ENCODE measurements at places on chromosomes 13 and 19.

DNA sequence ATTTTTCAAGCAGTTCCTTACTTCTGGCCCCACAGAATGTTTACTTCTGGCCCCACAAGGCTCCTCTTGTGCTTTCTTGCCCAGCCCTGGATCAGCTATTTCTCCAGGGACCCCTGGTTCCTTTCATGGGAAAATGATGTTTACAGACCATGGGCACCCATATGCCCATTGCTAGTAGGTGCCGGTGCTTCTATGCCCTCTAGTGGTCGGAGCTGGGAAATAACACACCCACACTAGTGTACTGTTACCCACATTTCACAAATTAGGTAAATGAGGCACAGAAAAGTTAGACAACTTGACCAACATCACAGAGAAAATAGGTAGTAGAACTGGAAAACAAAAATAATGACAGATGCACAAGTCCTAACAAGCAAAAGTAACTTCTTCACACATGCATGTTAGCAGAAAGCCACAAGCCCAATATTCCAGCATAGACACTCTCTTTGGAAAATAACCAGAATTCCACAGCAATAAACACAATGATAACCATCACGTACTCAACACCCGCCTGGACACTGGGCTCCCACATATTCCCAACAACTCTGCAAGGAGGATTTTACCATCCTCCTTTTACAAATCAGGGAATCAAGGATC lies 1.3 kb upstream of the CEACAM6 start:
- peak; percentile 85 for DNase-seq

DNA sequence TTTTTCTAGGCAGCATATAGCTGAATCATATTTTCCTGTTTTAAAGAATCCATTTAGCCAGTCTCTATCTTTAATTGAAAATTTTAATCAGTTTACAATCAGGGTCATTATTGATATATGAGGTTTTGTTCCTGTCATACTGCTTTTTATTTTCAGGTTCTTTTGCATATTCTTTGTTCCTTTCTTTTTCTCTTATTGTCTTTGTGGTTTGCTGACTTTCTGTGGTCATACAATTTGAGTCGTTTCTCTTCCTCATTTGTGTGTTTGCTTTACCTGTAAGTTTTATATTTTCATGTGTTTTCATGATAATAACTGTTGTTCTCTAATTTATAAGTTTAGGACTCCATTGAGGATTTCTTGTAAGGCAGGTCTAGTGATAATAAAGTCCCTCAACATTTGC lies 812.6 kb downstream of the DACH1 start:
- no peak for DNase-seq

- peak; percentile 85 for DNase-seq
Measured at GRCh38 chr13:71624653-71625600, 242.1 kb downstream of the DACH1 start.

DNA sequence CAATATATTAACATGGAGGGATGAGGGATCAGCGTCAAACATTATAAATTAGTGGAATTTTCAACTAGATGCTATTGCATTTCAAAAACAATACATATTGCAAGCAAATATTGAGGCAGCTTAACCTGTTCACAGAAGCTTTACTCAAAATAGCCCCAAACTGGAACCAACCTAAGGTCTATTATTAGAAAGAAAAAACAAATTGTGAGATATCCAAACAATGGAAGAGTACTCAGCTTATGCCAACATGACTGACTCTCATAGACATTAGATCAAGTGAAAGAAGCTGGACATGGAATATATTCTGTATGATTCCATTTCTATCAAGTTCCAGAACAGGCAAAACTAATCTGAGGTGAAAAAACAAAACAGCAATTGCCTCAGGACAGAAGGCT lies 27.6 kb upstream of the NEK3 start:
- DNase-seq: no peak

DNA sequence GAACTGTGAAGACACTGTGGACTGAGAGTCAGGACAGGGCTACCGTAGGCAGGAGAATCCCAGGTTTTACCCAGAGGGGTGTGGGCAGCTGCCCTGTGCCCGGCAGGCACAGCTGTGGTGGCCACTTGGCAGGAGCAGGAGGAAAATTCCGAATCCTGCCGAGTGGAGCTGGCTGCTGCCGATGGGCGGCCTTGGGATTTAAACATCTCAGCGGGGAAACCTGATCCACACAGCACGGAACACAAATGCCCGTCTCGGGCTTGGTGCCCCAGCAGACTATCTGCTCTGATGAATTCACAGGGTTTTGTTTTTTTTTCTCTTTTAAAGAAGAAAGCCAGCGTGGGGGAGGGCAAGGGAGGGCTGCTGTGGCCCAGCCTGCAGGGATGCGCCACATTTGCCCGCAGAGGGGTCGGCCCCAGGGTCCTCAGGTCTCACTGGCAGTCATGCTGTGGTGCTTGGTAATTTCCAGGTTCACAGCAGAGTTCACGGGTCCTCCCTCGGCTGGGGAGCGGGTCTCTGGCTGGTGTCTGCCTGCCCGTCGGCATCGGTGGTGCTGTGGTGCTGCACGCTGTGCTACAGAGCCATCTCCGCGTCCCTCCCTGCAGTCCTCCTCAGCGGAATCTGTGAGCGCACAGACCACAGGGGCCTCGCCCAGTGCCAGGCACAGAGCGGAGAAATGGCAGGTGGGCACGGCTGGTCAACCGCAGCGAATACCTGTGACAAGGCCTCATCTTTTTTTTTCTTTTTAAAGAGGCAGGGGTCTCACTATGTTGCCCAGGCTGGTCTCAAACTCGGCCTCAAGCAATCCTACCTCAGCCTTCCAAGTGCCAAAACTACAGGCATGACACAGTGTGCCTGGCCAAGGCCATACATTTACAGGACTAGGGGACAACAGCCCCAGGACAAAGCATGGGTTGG lies 28.1 kb downstream of the MPND start:
- DNase-seq: no peak

- DNase-seq: no peak
Measured at GRCh38 chr13:41813426-41813825, 147.5 kb downstream of the VWA8 start.

DNA sequence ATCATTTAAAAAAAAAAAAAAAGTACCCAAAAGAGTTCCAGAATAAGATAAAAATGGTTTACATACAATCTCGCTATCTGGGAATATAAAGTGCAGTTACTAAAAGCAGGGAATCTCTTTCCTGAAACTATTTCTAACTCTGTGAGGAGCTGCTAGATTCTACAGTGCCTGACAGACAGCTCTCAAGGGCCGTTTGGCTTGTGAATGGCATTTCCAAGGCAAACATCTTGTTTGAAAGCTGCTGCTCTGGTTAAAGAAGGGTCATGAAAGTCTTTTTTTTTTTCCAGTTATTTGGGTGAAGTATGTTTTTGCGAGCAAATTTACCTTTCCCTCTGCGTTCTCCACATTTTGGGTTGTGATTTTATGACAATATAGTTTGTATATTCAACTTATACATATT lies 29.0 kb upstream of the CEACAM21 start:
- no peak for DNase-seq

DNA sequence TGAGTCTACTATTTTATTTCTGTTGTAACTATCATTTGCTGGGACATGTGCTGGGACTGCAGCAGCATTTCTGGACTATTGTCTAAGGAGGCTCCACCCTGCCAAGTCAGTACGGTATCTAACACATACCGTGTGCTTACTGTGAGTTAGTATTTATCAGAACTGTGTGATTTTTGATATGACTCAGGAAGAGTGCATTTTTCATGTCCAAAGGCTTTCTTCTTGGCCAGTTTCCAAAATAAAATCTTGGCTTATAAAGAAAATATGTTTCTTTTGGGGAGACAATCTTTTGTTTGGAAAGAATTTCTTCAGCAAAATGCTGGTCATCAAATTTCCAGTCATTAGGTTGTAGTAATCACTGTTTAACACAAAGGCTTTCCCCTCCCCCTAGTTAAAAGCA lies 11.6 kb downstream of the PARP4 start:
- DNase-seq: no peak

DNA sequence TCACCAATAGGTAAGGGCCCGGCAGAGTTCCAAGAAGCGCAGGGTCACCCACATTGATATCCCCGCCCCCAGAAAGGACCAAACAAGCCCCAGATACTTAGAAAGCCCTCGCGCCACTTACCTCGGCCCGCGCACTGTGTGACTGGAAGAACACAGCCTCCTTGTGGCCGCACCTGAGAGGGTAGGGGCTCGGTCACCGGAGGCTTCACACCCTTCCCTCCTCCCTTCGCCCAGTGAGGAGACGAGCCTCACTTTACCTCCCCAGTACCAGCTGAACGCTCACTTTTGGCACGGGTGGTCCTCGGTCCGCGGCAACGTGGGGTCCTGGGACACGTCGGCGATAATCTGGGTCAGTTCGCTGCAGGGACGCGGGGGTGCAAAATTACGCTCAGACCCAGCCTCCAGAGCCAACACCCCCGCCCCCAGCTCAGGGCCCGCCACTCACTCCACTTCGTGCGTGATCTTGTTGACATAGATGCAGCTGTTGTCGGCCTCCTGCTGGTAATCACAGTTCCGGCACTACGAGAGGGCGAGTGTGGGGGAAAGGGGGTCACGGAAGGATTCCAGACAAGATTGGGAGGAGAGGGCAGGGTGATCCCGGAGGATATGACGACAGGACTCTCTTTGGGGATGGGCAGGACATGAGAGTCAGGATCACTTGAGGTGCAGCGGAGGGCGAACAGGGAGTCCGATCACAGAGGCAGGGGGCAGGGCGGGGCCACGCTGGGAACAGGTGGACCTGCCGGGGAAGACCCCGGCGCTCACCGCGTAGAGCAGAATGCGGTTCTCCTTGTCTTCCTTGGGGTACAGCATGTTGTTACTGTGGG lies 568 bp downstream of the POLR2I start:
- DNase-seq: no peak

- peak; percentile 48 for DNase-seq
Measured at GRCh38 chr13:20127562-20128458, 33.0 kb downstream of the GJA3 start.

GRCh38 chr13:99740251-99740979 lies 231.2 kb downstream of the ZIC5 start:
- no peak for DNase-seq

GRCh38 chr13:62643799-62644524 lies 1228.3 kb upstream of the PCDH20 start:
- DNase-seq: no peak

DNA sequence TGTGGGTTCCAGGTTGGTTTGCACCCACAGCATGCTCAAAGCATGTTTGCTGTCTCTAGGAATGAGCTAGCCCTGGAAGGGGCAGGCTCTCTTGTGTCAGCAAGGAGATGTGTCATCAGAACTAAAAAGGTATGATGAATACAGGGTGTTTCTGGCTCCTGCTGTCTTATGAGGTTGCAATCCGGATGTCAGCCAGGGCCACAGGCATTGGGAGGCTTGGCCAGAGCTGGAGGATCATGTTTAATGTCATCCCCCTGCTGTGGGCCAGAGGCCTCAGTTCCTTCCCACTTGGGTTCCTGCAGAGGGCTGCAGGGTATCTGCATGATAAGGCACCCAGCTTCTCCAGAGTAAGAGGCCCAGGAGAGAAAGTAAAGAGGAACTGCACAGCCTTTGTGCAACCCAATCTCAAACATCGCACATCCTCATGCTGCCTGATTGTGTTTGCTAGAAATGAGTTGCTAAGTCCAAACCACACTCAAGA lies 193.6 kb downstream of the COL4A1 start:
- DNase-seq: no peak

GRCh38 chr19:1172353-1173158 lies 1.5 kb downstream of the SBNO2 start:
- DNase-seq: peak; percentile 79

DNA sequence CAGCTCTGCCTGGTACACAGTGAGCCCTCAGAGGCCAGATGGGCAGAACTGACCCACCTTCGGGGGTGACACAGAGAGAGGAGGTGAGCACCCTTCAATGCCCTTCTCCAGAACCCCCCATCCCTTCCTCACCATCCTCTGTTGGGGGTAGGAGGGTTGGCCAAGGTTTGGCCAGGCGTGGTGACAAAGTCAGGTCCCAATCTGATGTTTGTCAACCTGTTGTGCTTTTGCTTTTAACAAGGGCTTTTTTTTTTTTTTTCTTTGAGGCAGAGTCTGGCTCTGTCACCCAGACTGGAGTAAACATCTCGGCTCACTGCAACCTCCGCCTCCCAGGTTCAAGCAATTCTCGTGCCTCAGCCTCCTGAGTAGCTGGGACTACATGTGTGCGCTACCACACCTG lies 7.3 kb downstream of the PTGIR start:
- DNase-seq: no peak

GRCh38 chr19:35038623-35039512 lies 2.7 kb upstream of the HPN start:
- no peak for DNase-seq

DNA sequence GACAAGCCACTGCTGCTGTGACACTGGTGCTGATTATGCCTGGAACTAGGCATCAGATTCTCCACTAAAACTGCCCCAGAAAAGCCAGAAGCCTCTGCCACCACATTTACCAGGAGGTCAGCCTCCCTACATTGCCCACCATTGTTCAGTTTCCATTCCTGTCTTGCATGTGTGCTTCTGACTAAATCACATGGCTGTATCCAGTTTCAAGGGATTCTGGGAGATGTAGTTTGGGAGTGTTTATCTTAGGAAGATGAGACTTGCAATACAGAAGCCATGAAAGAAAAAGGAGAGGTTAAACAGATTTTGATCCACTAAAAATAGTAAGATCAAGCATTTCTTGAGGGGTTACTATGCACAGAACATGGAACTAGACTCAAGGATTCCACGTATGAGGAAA lies 40.7 kb upstream of the SERPINE3 start:
- DNase-seq: peak; percentile 18

All from A673 (cell line).